ENCODE measurements at places on chromosomes 12 and 14.

GRCh38 chr12:104360983-104361707, 57.6 kb downstream of the EID3 start:
- peak; percentile 55 for DNase-seq

GRCh38 chr14:99792551-99793212, 531 bp upstream of the EML1 start:
- peak; percentile 40 for DNase-seq

GRCh38 chr14:66638689-66639088, 130.7 kb downstream of the GPHN start:
- DNase-seq: peak; percentile 60

DNA sequence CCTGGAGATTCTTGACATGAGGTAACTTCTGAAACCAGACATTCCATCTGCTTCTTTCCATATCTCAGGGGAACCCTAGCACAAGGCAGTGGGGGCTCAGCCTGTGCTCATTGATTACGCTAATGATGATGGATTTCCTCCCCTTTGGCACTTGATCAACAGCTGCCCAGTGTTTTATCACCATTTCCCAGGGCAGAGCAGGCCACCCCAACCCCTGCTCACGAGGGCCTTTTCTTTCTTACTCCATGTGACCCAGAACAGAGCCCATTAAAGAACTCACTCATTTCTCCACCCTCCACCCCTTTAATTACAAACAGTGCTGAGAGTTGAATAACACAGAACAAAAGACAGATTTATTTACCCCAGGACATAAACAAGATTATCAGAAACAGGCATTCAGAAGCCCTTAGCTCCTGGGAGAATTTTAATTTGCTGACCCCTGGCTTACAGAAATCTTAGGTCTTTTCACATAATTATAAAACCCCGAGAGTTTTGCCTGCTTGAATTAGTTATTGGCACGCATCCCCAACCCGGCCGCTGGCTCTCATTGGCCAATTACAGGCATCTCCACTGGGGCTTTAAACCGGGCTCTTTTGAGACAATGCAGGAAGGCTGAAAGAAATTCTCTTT, 32.0 kb upstream of the CCDC60 start:
- DNase-seq: no peak

GRCh38 chr14:74601982-74602381, 10.1 kb downstream of the LTBP2 start:
- no peak for DNase-seq

DNA sequence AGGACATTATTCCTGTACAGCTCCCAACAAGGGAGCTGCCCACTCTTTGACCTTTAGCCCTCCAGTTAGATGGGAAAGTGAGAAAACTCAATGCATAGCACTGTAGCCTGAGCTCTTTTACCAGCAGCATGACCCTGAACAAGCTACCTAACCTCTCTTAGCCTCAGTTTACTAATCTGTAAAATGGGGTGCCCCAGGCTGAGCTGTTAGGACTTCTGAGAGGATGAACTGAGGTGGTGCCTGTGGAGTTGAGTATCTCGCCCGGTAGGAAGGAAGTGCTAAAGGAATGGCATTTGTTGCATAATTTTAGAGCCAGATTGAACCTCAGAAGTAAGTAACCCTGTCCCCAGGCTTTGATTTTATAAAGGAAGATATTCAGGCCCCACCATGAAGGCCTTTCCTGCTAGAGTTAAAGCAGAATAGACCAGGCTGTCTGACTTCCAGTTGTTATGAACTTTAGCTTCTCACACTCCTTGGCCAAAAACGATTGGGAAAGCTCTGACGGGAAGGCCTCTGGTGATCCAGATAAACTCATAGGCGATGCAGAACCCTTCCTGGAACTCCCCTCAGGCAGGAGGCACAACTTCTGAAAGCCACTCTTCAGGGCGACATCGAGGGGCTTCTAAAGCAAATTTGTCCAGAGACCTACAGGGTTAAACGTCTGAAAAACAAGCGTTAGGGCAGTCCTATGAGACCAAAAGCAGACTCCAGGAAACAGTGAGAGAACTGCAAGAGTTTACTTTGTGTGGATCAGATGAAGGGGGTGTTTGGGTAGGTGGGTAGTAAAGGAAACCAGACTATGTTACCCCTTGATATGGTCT, 2.5 kb upstream of the SERPINA10 start:
- DNase-seq: no peak

- no peak for DNase-seq
These were observed 27.2 kb downstream of the KRT80 start for GRCh38 chr12:52164624-52165023.

- peak; percentile 63 for DNase-seq
These were observed 8.8 kb downstream of the ALDH2 start for GRCh38 chr12:111775205-111776193.

GRCh38 chr12:89051065-89051677, 301.1 kb downstream of the DUSP6 start:
- DNase-seq: peak; percentile 71

DNA sequence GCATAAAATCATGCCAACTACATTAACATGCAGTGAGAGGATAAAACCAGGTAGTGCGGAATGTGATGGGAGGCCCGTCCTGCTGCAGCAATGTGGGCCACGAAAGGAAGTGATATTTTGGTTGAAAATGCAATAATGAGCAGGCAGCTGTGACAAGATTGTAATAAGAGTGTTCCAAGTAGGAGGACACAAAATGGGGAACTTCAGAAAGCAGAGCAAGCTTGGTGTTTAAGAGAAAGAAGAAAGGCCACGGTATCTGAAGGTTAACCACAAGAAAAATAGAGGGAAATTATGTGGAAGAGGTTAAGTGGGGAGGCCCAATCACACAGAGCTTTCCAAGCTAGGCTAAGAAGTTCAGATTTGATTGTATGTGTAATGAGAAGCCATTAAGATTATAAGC, 34.3 kb downstream of the OVCH1 start:
- DNase-seq: no peak

GRCh38 chr12:716506-716905, 35.9 kb upstream of the WNK1 start:
- DNase-seq: no peak

DNA sequence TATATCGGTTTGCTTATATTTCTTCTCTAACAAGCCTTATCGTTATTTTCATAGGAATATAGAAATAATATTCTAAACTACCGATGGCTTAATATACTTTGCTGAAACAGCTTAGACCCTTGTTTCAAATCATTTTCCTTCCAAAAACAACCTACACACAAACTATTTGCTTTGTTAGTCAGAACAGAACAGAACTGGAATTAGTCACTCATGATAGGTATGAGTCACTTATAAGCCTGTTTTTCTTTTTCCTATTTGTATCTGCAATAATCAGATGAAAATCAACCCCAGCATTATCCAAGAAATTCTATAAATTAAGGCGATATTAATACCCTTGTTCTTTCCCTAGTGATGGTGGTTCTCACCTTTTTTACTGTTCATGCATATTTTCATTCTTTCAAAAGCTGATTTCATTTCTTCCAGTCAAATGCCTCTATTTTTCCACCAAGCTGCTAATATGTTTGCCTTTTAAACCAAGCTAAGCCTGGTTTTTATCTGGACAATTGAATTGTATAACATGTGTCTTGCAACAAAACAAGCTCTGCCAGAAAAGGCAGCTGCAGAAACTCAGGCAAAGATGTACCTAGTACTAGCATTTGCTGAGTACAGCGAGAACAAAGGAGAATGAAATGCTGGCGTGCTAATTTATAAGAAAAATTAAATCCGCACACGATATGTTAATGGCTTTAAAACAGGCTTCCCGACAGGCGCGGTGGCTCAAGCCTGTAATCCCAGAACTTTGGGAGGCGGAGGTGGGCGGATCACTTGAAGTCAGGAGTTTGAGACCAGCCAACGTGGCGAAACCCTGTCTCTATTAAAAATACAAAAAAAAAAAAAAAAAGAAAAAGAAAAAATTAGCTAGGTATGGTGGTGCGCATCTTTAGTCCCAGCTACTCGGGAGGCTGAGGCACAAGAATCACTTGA, 1418.2 kb downstream of the AACS start:
- peak; percentile 34 for DNase-seq

GRCh38 chr12:131273291-131273845, 319.7 kb downstream of the ADGRD1 start:
- DNase-seq: no peak

GRCh38 chr14:22558221-22558913, 30.7 kb downstream of the DAD1 start:
- no peak for DNase-seq

- DNase-seq: peak; percentile 41
These were observed 170.6 kb upstream of the PWP1 start for GRCh38 chr12:107514887-107515445.

- no peak for DNase-seq
These were observed 398.9 kb downstream of the EGLN3 start for GRCh38 chr14:33551963-33552362.

DNA sequence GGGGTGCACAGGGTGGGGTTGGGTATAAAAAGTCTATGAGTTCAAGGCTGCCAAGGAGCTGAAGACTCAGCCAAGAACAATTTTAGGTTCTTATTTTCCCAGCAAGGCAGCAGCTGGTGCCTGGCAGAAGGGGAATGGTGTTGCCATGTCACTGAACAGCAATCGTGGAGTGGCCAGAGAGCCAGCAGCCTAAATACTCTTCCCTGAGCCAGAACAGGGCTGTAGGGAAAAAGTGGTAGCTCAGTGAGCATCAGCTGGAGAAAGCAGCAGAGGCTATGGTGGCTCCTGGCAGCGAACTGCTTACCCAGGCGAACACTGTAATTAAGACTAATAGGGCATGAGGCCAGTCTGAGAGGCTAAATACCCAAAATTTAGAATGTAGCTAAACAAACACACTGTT, 334.9 kb downstream of the RMST start:
- DNase-seq: no peak

- DNase-seq: no peak
These were observed 13.0 kb downstream of the CIPC start for GRCh38 chr14:77111021-77111420.

GRCh38 chr12:38903596-38903995, 1.8 kb downstream of the CPNE8 start:
- DNase-seq: no peak

DNA sequence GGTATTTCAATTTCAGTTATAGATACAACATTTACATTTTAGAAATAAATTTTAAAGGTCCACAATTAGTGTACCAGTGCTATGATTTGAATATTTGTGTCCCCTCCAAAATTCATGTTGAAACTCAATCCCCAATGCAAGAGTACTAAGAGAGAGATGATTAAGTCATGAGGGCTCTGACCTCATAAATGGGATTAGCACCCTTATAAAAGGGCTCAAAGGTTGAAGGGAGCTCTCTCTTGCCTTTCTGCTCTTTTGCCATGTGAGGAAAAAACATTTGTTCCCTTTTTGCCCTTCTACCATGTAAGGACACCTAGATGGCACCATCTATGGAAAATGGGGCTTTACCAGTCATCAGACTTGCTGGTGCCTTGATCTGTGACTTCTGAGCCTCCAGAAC, 25.8 kb upstream of the CNOT2 start:
- DNase-seq: no peak

DNA sequence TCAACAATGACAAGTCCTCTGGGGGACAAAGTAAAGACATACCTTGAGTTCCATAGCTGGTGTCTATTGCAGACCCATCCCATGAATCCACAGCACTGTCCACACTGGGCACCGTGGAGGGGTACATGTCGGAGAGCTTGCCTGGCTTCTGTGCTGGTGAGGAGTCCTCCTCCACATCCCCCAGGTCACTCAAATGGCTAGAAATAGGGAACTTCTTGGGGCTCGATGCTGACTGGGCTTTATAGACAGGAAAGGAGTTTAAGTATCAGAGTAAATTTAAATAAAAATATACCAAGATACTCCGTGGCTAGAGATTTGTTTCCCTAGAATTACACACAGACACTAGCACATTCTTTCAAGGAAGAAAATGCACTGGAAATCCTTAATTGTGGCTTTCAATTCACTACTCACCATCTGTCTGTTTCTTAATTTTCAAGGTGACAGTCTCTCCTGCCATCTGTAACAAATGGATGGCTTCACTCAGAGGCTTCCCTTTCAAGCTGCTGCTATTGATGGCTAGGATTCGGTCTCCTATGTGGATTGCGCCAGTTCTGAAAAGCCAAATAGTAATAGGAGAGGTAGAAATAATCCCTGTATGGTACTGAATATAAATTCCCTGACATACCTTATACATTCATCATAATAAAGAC, 90.1 kb downstream of the HELB start:
- DNase-seq: no peak

- DNase-seq: peak; percentile 89
These were observed 208.0 kb downstream of the SLC41A2 start for GRCh38 chr12:104750061-104750460.

GRCh38 chr14:80987235-80988032, 32.0 kb downstream of the TSHR start:
- peak; percentile 69 for DNase-seq

GRCh38 chr12:29707846-29708245, 75.9 kb downstream of the TMTC1 start:
- no peak for DNase-seq

DNA sequence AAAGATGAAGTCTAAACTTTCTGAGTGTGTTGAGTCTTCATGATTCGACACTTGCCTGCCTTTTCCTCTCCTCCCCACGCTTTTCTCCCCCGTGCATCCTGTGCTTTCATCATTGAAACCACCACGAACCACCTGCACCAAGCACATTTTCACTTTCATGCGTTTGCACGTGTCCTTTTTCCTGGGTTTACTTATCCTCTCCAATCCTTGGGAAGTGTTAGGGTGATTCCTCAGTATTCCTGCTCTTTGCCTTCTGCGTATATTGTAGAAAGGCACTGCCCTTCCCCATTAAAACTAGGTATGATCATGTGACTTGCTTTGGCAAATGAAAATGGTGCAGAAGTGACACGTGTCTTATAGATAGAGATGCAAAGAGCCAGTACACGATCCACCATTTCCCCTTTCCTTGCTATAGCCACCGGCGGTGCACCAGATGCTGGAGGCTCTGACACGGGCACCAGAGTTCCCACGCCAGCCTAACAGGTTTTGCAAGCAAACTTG, 106.6 kb downstream of the BRMS1L start:
- no peak for DNase-seq

DNA sequence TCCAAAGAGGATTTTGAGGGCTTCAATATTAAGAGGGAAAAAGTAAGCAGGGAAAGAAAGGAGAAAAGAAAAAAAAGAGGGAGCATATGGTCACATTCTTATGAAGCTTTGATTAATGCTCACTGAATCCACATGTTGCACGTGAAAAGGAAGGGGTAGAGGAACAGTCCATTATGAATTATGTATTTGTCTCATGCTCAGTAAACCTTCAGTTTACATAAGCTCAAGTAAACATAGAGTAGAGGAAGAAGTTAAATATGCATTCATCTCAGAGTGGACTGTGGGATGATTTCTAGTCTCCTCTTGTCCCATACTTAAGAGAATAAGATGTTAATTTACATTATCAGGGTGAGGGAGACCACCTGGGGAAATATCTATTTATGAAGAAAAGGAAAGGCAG, 334.5 kb downstream of the IPO8 start:
- DNase-seq: no peak

GRCh38 chr12:70660620-70661219, 23.5 kb upstream of the PTPRB start:
- peak; percentile 88 for DNase-seq

GRCh38 chr12:51847643-51848325, 734 bp downstream of the FIGNL2 start:
- peak; percentile 22 for DNase-seq

GRCh38 chr14:75562089-75562488, 16.3 kb upstream of the FLVCR2 start:
- DNase-seq: peak; percentile 10

- DNase-seq: no peak
These were observed 10.5 kb downstream of the TM7SF3 start for GRCh38 chr12:27003421-27004381.

Data from EH (cell line).